HuH-7 (cell line): ENCODE measurements at places on chromosomes 5 and 9.

DNA sequence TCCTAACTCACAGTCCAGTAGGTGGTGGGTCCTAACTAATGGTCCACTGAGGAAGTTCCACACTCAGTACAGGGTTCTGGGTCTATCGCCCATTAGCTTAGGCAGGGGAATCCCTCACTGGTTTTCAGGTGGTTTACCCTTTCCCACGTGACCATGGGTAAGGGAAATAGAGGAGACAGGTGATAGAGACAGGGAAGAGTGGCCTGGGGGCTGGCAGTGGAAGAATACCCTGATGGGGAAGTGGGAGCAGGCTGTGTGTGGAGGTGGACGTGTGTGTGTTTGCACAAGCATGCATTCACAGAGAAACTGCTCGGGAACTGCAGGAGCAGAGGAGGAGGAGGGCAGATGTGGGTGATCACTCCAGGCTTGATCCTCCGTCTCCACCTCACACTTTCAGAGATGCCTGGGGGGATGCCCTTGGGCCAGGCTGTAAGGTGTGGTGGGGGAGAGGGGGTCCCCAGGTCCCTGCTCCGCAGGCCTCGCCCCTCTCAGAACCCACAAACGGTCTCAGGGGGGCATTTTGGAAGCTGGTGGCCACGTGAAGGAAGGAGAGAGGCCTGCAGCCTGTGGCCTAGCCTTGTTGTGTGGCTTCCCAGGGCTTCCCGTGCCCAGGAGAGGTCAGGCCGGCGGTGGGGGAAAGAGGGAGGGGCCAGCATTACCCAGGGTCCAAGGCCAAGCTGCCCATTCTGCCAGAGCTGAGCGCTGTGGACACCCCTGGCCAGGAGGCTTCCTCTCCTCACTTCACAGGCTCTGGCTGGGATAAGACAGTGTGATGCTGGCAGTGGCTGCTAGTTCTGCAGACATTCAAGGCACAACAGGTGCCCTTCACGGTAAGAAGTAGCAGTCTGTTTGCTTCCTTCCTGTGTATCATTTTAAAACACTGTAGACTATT lies 80.0 kb downstream of the OTULIN start:
- DNase-seq: no peak

GRCh38 chr5:124317451-124317850 lies 429.0 kb downstream of the ZNF608 start:
- DNase-seq: no peak

DNA sequence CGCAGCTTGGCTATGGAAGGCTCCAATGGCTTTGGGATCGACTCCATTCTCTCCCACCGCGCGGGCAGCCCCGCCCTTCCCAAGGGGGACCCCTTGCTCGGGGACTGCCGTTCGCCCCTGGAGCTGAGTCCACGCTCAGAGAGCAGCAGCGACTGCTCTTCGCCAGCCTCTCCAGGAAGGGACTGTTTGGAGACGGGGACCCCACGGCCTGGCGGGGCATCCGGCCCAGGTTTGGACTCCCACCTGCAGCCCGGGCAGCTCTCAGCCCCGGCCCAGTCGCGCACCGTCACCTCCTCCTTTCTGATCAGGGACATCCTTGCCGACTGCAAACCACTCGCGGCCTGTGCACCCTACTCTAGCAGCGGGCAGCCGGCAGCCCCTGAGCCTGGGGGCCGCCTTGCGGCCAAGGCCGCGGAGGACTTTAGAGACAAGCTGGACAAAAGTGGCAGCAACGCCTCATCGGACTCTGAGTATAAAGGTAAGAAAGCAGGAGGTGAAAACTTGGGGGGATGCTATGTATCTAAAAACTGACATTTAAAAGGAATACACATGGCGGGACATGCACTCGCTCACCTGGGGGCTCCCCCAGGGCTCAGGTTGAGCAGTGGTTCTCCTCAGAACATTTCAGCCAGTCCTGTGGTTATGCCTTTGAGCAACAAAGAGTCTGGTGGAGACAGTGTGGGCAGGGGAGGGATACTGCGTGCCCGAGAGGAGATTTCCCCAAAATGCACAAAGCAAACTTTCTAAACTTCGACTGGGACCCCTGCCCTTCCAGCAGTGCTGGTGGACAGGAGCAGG lies 579 bp downstream of the BARHL1 start:
- no peak for DNase-seq

DNA sequence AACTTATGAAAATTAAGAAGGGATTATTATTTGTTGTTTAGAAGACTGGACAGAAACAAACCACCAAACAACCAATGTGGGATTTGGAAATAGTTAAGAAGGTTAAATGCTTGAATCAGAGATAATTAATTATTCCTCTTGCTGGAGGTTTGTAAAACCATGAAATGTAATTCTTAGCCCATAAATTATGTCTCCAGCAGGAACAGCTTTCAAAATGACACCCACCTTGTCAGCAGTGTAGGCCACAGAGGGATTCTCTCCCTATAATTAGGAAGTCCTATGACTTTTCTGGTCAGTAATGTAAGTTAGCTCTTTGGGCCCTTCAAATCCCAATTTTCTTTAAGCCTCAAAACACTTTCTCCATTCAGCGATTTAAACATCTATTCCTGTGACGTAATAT lies 63.3 kb downstream of the DRD1 start:
- no peak for DNase-seq

DNA sequence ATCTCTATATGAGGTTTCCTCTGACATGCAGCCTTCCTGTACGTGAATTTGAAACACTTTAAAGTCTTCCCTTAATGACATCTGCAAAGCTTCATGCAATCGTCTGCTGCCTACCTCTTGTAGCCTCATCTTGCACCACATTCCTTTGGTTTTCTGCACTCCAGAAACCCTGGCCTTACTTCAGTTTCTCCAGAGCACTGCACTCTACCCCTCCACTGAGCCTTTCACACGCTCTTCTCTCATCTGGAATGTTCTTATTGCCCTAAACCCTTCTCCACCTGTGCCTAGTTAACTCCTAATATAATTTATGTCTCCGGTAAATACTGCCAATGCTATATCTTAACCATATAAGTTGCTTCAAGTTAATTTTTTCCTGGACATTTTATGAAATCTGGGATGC lies 168.8 kb upstream of the SLC27A6 start:
- DNase-seq: no peak

DNA sequence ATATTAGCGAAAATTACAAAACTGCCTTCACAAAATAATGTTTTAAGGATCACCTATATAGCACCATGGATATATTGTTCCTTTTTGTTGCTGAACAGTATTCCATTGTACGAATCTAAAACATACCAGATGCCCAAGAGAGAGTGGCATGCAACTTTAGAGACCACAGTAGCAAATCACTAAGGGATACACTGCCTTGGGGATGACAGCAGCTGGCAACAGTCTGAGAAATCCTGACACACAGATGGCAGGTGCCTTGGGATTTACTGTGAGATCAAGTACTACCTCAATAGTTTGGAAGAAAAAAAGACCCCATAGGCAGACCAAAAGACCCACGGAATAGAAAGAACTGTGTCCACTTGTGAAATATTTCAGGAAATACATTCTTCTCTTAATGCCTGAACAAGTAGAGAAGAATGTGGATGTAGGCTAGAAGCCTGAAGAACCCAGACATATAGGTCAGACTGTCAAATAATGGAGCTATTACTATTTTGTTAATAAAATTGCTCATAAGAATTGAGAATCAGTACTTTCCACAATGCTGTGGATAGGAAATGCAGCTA lies 53.4 kb downstream of the PLPP1 start:
- no peak for DNase-seq

- no peak for DNase-seq
Measured at GRCh38 chr9:129725795-129726251, 27.0 kb downstream of the PTGES start.

GRCh38 chr9:126702151-126703001 lies 88.6 kb downstream of the LMX1B start:
- peak; percentile 88 for DNase-seq
